ENCODE measurements at places on chromosomes 11 and 22. TPM values are rescaled to one million over a fixed set of nuclear protein-coding genes. Genes with fewer than 3 reads are reported as not detected.

- H3K27me3 ChIP-seq, result no peaks in the 10 kb centered on the region
- H3K4me1 ChIP-seq, result no peaks in the 10 kb centered on the region
Measured at GRCh38 chr22:20091690-20092476, 11.8 kb downstream of the DGCR8 start.

DNA sequence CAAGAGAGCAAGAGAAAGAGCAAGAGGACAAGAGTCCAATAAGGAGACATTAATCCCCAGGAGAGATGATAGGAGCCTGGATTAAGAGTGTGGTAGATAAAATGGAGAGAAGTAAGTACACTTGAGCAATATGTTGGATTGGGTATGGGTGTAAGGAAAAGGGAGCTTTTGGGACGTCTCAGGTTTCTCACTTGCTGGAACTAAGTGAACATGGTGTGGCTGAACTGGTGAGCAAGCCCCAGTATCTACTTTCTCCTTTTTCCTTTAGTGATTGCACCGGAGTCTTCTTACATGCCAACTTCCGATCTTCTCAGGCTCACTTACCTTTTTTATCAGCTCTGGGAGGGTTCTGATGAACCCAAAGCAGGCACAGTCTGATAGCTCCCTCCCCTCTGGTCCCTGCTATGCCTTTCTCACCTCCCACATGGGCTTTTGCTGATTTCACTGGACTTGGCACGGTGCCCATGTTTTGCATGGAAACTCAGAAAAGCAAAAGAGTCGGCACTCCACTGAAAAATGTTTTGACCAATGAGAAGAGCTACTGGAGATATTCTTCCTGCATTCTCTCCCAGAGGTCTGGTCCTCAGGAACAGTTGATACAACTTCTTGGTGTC lies 14.5 kb upstream of the APLNR start:
- no peaks in the 10 kb centered on the region for H3K36me3 ChIP-seq
- peaks cover 6% of the 10 kb centered on the region for H3K4me1 ChIP-seq
- no peak for DNase-seq
- no peak overlapping the region for H3K27ac ChIP-seq
- no peak overlapping the region for H3K4me3 ChIP-seq
- no peaks in the 10 kb centered on the region for H3K27me3 ChIP-seq

Gene ADAMTS8
- total RNA-seq, result 48.5 TPM

Gene LRRC32
- 66.8 TPM for total RNA-seq

DNA sequence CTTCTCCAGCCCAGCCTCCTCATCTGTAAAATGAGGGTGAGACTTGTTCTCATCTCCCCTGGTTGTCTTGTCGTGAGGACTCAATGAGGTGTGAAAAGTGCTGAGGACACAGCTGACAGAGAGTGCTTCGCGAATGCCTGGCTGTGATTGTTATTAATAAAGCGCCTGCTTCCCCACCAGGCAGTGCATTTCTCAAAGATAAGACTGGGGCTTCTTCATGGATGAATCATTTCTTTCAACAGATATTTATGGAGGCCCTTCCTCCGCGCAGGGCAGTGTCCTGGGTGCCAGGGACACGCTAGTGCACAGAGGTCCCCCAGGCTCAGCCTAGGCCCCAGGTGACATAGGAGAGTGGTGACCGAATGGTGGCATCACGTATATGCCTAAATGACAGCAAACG lies 34.3 kb upstream of the SHISAL1 start:
- no peaks in the 10 kb centered on the region for H3K36me3 ChIP-seq
- peaks cover 3% of the 10 kb centered on the region for H3K4me1 ChIP-seq
- H3K27me3 ChIP-seq, result no peaks in the 10 kb centered on the region

DNA sequence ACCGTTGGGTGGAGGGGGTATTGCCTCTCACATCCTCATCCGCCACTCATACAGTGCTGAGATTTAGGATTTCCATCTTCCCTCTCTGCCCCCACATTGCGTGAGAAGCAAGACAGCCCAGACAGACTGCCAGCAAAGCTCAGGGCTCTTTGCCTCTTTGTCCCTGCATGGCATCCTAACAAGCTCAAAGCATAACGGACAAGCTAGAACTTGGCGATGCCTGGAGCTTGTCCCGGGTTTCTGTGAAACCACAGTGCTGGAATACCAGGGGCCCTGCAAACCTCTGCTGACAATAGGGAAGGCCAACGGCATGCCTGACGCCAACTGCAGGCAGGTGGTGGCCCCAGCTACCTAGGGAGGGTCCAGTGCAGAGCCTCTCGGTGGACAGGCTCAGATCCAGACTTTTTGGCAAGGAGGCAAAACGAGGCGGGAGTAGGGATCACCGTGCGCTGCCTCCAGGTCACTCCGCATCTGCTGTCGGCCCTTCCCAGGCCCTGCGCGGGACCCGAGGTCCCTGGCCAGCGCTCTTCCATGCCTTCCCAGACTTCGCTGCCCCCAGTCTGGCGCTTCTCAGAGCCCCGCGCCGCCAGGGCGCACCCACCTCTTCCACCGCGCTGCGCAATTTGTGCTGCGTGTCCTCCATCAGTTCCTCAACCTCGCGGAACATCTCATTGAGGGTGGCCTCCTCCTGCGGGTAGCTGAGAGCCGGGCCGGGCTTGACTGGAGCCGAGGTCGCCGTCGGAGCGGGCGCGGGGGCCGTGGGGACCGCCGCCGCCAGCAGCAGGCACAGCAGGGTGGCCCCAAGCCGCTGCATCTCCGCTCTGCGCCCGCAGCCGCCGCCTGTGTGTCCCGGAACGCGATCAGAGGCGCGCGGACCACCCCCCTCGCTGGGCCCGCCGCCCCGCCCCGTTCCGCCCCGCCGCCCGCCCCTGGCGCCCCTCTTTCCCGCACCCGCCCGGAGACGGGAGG lies at the start of gene DKK3:
DKK3 (minus strand) TSS at position 858 of the 969 bp plus-strand sequence; CDS start at position 814, 44 bp downstream.
- no peaks in the 10 kb centered on the region for H3K4me1 ChIP-seq
- no peak within 1 kb of the TSS for H3K27ac ChIP-seq
- peak within 1 kb of the TSS; percentile 42 for H3K4me3 ChIP-seq
- H3K27me3 ChIP-seq, result peaks cover 7% of the 10 kb centered on the region

DNA sequence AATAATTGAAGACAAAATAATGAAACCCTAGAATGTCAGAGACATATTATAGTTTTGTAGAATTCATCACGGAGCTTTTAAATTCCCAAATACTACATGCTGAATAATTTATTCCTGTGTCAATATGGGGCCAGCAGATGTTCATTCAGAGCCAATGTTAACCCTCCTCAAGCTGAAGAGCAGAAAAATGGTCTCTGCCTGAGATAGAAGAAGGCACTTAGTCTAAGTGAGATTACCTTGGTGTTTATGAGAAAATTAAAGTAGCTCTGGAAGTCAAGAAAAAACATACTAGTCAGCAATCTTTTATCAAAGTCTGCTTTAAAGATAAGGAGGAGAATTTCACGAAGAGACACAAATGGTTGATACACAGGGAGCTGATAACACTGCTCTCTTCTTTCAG lies 328.2 kb downstream of the TTC28 start:
- H3K27me3 ChIP-seq, result no peaks in the 10 kb centered on the region
- no peaks in the 10 kb centered on the region for H3K36me3 ChIP-seq
- H3K4me1 ChIP-seq, result no peaks in the 10 kb centered on the region

- peak overlapping the region; percentile 57 for H3K27ac ChIP-seq
- DNase-seq, result no peak
- H3K27me3 ChIP-seq, result no peaks in the 10 kb centered on the region
- no peaks in the 10 kb centered on the region for H3K36me3 ChIP-seq
- no peak overlapping the region for H3K4me3 ChIP-seq
Measured at GRCh38 chr11:73158356-73159051, 16.4 kb upstream of the FCHSD2 start.

- no peaks in the 10 kb centered on the region for H3K27me3 ChIP-seq
- H3K4me1 ChIP-seq, result no peaks in the 10 kb centered on the region
- DNase-seq, result no peak
- no peaks in the 10 kb centered on the region for H3K36me3 ChIP-seq
- no peak overlapping the region for H3K4me3 ChIP-seq
Measured at GRCh38 chr22:38963872-38964271, 6.5 kb downstream of the APOBEC3A start.

DNA sequence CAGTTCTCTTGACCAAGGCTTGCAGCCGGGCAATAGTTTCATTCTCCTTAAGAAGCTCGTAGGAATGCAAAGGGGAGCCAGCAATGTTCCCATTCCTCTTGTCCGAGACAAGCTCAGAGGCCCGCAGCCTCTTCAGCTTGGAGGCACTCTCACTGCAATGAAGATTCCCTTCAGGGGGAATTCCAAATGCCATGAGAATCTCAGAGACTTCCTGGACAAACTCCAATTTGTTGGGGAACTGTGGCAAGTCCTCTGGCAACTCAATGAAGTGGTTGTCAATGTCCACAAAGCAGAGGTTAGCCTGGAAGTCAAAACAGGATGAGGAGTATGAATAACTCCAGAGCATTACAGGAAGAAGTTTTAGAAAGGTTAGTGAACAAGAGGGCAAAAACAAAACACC lies 84.4 kb downstream of the DENND5A start:
- H3K4me3 ChIP-seq, result no peak overlapping the region
- H3K27me3 ChIP-seq, result no peaks in the 10 kb centered on the region
- peaks cover 68% of the 10 kb centered on the region for H3K36me3 ChIP-seq

- H3K4me1 ChIP-seq, result peaks cover 24% of the 10 kb centered on the region
- no peak overlapping the region for H3K27ac ChIP-seq
- DNase-seq, result no peak
- H3K36me3 ChIP-seq, result peaks cover 34% of the 10 kb centered on the region
- H3K4me3 ChIP-seq, result no peak overlapping the region
Measured at GRCh38 chr22:19879992-19880785, 25.5 kb upstream of the GNB1L start.

DNA sequence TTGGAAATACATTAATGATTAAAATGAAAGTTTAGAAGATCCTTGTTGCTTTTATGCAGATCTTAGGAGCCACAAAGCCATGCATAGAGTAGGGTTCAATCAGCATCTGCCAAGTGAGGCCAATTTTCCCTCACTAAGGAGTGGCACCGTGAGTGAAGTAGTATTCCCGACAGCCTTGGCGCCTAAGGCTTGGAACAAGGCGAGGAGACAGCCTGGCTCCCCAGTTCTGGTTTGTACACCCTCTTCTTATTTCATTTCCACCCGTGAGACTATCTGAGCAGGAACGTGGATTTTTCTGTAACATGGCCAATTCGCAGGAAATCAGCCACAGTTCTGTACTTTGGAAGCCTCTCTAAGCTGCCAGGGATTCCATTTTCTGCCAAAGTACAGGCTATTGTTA lies 22.6 kb downstream of the FADS2 start:
- H3K27ac ChIP-seq, result no peak overlapping the region
- no peaks in the 10 kb centered on the region for H3K4me1 ChIP-seq
- peaks cover 80% of the 10 kb centered on the region for H3K36me3 ChIP-seq
- H3K4me3 ChIP-seq, result no peak overlapping the region
- no peak for DNase-seq

DNA sequence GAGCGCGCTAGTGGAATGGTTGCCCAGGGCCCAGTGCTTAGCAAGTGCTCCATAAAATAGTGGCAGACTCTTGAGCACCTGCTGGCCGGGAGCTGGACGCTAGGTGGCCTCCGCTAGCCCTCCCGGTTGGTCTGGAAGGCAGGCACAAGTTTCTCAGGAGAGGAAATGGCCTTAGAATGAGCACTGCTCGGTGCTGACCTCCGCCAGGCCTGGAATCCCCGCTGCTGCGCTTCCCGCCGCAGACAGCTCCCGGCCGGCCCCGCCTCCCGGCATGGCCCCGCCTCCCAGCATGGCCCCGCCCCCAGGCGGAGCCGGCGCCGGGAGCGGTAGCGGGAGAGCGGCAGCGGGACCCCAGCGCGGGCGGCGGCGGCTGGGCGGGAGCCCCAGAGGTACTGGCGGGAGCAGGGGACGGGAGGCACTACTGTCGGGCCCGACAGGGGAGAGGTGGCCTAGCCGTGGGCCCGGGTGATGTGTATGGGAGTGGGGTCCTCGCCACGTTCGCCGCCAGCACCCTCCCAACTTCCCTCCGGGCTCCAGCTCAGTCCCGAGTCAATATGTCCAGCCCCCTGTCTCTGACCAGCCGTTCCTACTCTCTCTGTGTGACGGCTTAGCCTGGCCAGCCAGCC lies at the start of gene SIPA1:
SIPA1 (plus strand) TSS at position 308 of the 626 bp plus-strand sequence. CDS start 2,821 bp downstream, outside the sequence.
- H3K4me1 ChIP-seq, result peaks cover 59% of the 10 kb centered on the region
- no peaks in the 10 kb centered on the region for H3K27me3 ChIP-seq
- peak within 1 kb of the TSS; percentile 92 for H3K27ac ChIP-seq
- no peaks in the 10 kb centered on the region for H3K36me3 ChIP-seq
- peak within 1 kb of the TSS; percentile 80 for H3K4me3 ChIP-seq

DNA sequence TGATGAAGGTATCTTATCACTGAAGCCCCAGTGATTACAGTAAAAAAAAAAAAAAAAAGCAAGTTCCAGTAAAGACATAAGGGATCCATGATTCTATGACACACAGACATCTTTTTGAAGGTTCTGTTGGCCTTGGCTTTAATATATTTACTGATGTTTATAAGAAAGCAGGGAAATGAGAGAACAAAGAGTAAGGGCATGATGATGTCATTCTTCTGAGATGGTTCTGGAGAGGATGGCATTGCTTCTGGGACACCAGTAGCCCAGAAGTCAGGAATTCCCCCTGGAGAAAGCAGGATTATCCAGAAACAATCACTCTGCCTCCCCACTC lies 233.6 kb downstream of the FAM76B start:
- no peak for DNase-seq
- no peak overlapping the region for H3K4me3 ChIP-seq
- no peaks in the 10 kb centered on the region for H3K27me3 ChIP-seq

GRCh38 chr11:27916541-27917100 lies 191.3 kb downstream of the KIF18A start:
- H3K27me3 ChIP-seq, result no peaks in the 10 kb centered on the region
- no peaks in the 10 kb centered on the region for H3K36me3 ChIP-seq
- no peak overlapping the region for H3K27ac ChIP-seq
- H3K4me3 ChIP-seq, result no peak overlapping the region
- H3K4me1 ChIP-seq, result no peaks in the 10 kb centered on the region
- DNase-seq, result no peak

- no peaks in the 10 kb centered on the region for H3K27me3 ChIP-seq
- H3K4me1 ChIP-seq, result no peaks in the 10 kb centered on the region
- DNase-seq, result no peak
Measured at GRCh38 chr11:35590412-35590811, 27.8 kb upstream of the FJX1 start.

GRCh38 chr11:46339816-46340215 lies 7.4 kb upstream of the DGKZ start:
- peaks cover 90% of the 10 kb centered on the region for H3K4me1 ChIP-seq
- H3K4me3 ChIP-seq, result no peak overlapping the region
- H3K27ac ChIP-seq, result peak overlapping the region; percentile 90
- H3K27me3 ChIP-seq, result no peaks in the 10 kb centered on the region

- no peaks in the 10 kb centered on the region for H3K27me3 ChIP-seq
- peaks cover 22% of the 10 kb centered on the region for H3K4me1 ChIP-seq
- DNase-seq, result no peak
Measured at GRCh38 chr22:23184764-23185113, 4.4 kb downstream of the BCR start.

Gene MAP6
- total RNA-seq, result 6.6 TPM

DNA sequence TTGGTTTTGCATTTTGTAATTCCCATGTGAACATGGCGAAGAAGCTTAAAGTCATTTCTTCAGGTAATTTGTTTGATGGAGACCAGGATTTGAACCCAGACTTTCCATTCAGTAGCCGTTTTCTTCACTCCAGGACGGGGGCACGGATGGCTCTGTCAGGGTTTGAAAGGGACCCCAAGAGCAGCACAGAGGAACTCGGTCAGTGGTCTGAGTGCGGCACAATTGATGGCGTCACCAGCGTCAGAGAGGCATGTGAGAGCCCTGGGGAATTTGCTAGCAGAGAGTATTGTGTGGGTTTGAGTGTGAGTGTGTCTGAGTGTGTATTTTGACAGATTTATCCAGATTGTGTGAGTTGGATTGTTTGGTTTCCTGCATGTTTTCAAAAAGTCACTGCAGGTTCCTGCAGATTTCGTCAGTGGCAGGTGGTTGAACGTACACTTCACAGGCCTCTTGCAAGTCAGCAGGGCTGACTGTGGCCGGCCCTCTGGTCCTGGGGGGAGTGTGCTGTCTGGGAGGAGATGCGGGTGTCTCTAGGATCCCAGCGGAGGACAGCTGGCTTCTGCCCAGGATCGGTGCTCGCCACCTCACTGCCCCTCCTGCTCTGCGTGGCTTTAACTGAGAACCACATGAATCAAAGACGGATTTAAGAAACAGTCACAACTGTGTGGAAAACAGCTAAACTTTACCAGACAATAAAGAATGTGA lies 199.3 kb downstream of the TBC1D22A start:
- H3K27me3 ChIP-seq, result no peaks in the 10 kb centered on the region
- H3K4me1 ChIP-seq, result no peaks in the 10 kb centered on the region
- H3K36me3 ChIP-seq, result no peaks in the 10 kb centered on the region
- DNase-seq, result no peak

All from left lung (tissue), 14 donors.